Activated T-helper 2 cell treated with anti-CD3 and anti-CD28 coated beads, Interferon-gamma antibody, Interleukin-2, Interleukin-4, amounts not matched to agents 10 μg/mL and 5 μg/mL and 100 μg/mL, durations not matched to agents 14 hours and 24 hours and 36 hours (primary cell): ENCODE measurements at places on chromosomes 2 and 18. TPM values are rescaled to one million over a fixed set of nuclear protein-coding genes. Genes with fewer than 3 reads are reported as not detected.

- no peak within 1 kb of the TSS for H3K27ac ChIP-seq
- peaks cover 42% of the 10 kb centered on the region for H3K27me3 ChIP-seq
- peaks cover 5% of the 10 kb centered on the region for H3K36me3 ChIP-seq
Measured at GRCh38 chr18:28176948-28177827, at the start of gene CDH2. TSS of gene CDH2 (minus strand) at chr18:28177130. CDS start at chr18:28177022, 108 bp downstream.

DNA sequence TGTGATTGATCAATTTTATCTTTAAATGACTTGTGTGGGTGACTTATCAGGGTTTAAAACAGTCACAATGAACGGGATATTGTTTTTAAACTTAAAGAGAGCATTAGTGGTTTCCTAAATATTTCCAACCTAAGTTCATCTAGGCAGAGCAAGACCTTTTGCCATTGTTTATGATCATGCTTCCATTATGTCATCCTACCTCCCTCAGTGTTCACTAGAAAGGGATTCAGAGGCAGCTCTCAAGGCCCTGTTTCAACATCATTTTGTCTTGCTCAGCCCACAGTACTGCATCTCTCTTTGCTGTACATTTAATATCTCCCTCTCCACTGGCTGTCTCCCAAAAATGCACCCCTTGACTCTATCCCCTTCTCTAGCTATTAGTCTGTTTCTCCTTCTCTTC, 21.5 kb upstream of the PELI1 start:
- H3K27me3 ChIP-seq = no peaks in the 10 kb centered on the region
- no peak overlapping the region for H3K4me3 ChIP-seq
- H3K4me1 ChIP-seq = peaks cover 4% of the 10 kb centered on the region
- no peaks in the 10 kb centered on the region for H3K36me3 ChIP-seq

GRCh38 chr2:55155764-55156281, 76.3 kb downstream of the CLHC1 start:
- H3K4me1 ChIP-seq = peaks cover 10% of the 10 kb centered on the region
- no peak overlapping the region for H3K4me3 ChIP-seq
- no peaks in the 10 kb centered on the region for H3K27me3 ChIP-seq
- no peaks in the 10 kb centered on the region for H3K36me3 ChIP-seq

GRCh38 chr18:43776997-43777396, 499.7 kb upstream of the SYT4 start:
- no peak overlapping the region for H3K27ac ChIP-seq
- no peaks in the 10 kb centered on the region for H3K4me1 ChIP-seq
- H3K36me3 ChIP-seq = no peaks in the 10 kb centered on the region
- DNase-seq = no peak
- H3K27me3 ChIP-seq = no peaks in the 10 kb centered on the region
- H3K4me3 ChIP-seq = no peak overlapping the region

DNA sequence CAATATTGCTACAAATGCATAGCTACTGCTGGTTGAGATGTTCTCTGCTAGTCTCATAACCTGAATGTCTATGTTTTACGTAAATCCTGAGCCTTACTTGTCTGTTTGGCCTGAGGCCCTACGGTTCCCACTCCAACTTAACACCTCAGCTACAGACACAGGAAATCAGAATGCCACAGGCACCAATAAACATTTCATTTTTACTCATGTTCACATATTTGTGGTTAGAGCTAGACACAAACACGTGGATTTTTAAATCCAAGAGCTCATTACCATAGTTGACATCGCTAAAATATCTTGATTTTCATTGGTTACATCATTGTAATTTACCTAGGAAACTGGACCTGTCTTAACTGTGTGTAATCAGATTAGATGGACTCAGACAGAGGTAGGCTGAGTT, 263.8 kb upstream of the CDH19 start:
- no peaks in the 10 kb centered on the region for H3K4me1 ChIP-seq
- H3K27me3 ChIP-seq = no peaks in the 10 kb centered on the region
- no peak for DNase-seq
- H3K27ac ChIP-seq = no peak overlapping the region
- no peaks in the 10 kb centered on the region for H3K36me3 ChIP-seq

Gene HRH4
- total RNA-seq = 0.16 and 0.21 TPM in 2 replicates

GRCh38 chr2:96694279-96694678, 45.6 kb downstream of the LMAN2L start:
- DNase-seq = no peak
- no peak overlapping the region for H3K4me3 ChIP-seq
- no peaks in the 10 kb centered on the region for H3K4me1 ChIP-seq
- no peak overlapping the region for H3K27ac ChIP-seq
- no peaks in the 10 kb centered on the region for H3K36me3 ChIP-seq
- no peaks in the 10 kb centered on the region for H3K27me3 ChIP-seq

GRCh38 chr18:79657342-79657996, 22.1 kb upstream of the CTDP1 start:
- no peak overlapping the region for H3K27ac ChIP-seq
- H3K36me3 ChIP-seq = no peaks in the 10 kb centered on the region
- H3K27me3 ChIP-seq = peaks cover 37% of the 10 kb centered on the region
- DNase-seq = no peak
- H3K4me3 ChIP-seq = no peak overlapping the region
- peaks cover 9% of the 10 kb centered on the region for H3K4me1 ChIP-seq

Gene IL36B
- total RNA-seq = not detected in 2 replicates

GRCh38 chr2:42858140-42859005, 66.0 kb upstream of the HAAO start:
- no peaks in the 10 kb centered on the region for H3K36me3 ChIP-seq
- H3K4me3 ChIP-seq = no peak overlapping the region
- H3K4me1 ChIP-seq = peaks cover 2% of the 10 kb centered on the region
- no peak for DNase-seq

DNA sequence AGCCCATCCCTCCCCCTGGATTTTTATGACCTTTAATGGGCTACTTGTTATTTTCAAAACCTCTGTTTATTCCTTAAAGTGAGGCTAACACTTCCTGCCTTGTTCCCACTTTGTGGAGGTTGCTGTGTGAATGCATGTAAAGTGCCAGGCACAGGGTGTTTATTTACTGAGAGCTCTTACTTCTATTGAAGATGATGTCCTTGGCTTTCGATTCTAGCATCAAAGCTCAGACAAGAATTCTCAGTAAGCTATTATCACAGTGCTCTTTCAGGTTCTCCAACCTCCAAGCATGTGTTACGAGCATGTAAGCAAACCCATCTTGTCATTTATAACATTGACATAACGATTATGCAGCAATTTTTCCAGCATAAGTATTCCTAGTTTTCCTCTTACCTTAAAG, 44.2 kb downstream of the DPYSL5 start:
- peaks cover 6% of the 10 kb centered on the region for H3K27me3 ChIP-seq
- no peak overlapping the region for H3K4me3 ChIP-seq
- no peak for DNase-seq
- H3K36me3 ChIP-seq = no peaks in the 10 kb centered on the region
- no peaks in the 10 kb centered on the region for H3K4me1 ChIP-seq

DNA sequence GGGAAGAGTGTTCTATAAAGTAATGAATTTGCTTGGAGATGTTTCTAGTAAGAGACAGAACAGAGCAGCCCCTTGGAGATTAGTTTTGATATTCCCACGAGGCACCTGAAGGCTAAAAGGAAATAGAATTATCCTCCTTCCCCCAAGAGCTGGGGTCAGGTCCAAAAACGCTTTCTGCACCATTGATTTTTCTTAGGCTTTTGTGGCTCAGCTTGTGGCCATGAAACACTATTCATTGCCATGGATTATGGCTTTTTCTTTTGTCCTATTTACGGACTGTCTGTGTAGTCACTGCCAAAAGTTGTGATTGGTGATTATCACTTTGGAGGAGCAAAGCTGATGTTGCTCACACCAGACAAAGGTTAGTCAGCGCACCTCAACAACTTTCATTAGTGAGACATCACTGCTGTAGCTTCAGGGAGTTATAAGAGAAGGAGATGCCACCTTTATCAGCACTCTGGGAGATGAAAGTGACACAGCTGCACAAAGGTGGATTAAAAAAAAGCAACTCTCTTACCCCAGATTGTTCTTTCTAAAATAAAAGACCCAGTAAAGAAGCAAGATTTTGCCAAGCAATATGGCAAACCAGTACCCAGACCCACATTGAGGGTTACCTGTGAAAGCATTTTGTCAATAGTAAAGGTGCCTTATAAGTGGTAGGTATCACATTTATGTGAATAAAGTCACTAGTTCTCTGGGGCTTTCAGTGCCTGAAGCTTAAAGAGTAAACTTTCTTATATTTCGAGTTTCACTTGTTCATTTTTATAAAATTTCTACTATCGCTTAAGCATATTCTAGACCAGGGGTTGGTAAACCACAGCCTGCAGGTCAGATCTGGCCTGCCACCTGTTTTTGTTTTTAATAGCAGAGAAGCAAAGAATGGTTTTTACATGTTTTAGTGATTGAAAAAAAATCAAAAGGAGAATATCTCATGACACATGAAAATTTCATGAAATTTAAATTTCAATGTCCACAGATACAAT, 10.6 kb downstream of the CXCR4 start:
- H3K27ac ChIP-seq = no peak overlapping the region
- no peaks in the 10 kb centered on the region for H3K27me3 ChIP-seq
- no peak for DNase-seq
- peaks cover 3% of the 10 kb centered on the region for H3K36me3 ChIP-seq
- H3K4me1 ChIP-seq = peaks cover 6% of the 10 kb centered on the region

Gene KIAA1328
- 7.4 and 7.9 TPM in 2 replicates for total RNA-seq

- peaks cover 43% of the 10 kb centered on the region for H3K4me1 ChIP-seq
- H3K36me3 ChIP-seq = peaks cover 37% of the 10 kb centered on the region
- H3K4me3 ChIP-seq = no peak overlapping the region
Measured at GRCh38 chr2:40033781-40034180, 254.7 kb upstream of the THUMPD2 start.

Gene KLHL29
- 3.0 and 3.4 TPM in 2 replicates for total RNA-seq

DNA sequence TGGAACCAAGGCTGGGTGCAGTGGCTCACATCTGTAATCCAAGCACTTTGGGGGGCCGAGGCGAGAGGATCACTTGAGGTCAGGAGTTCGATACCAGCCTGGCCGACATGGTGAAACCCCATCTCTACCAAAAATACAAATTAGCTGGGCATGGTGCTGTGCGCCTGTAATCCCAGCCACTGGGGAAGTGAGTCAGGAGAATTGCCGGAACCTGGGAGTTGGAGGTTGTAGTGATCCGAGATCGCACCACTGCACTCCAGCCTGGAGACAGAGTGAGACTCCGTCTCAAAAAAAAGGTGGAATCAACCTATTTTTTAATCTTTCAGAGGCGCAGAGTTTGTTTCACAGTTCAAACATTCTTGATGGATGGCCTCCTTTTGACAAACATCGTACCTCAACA, 24.5 kb upstream of the ATP8B1 start:
- H3K4me1 ChIP-seq = peaks cover 2% of the 10 kb centered on the region
- H3K27me3 ChIP-seq = peaks cover 9% of the 10 kb centered on the region
- H3K36me3 ChIP-seq = no peaks in the 10 kb centered on the region
- H3K27ac ChIP-seq = no peak overlapping the region
- no peak for DNase-seq

DNA sequence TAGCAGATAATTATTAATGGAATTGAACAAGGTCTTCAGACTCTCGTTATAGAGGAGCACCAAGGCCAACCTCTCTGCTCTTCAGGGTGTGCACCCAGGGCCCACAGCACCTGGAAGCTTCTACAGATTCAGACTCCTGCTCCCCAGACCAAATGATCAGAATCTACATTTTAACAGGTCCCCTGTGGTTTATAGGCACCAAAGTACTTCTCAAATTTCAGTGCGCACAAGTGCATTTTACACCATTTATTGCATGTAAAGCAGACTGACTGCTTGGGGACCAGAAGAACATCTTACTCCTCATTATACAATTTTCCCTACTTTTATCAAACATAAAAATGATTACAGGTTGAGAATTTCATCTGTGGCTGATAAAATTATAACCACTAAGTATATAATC, 163.9 kb downstream of the COL4A4 start:
- no peak for DNase-seq
- no peak overlapping the region for H3K27ac ChIP-seq
- no peak overlapping the region for H3K4me3 ChIP-seq
- H3K27me3 ChIP-seq = peaks cover 2% of the 10 kb centered on the region
- peaks cover 25% of the 10 kb centered on the region for H3K36me3 ChIP-seq

- no peaks in the 10 kb centered on the region for H3K27me3 ChIP-seq
- no peak overlapping the region for H3K4me3 ChIP-seq
- H3K36me3 ChIP-seq = no peaks in the 10 kb centered on the region
- no peak overlapping the region for H3K27ac ChIP-seq
Measured at GRCh38 chr2:240956171-240956934, 42.1 kb upstream of the SNED1 start.

DNA sequence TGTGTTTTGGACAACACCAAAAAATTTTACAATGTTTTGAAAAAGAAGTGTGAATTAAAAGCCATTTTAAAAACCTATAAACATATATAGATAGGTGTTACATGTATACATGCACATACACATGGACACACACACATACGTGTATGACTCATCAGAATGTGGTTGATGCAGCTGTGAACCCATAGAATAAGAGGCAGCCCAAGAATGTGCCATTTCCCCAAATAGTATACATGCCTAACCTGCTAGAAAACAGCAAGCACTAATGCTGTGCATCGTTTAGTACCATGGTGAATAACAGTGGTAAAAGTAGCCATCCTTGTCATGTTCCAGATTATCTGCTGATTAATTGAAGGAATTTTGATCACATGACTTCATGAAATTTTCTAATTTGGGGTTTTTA, 149.0 kb downstream of the DSEL start:
- H3K36me3 ChIP-seq = no peaks in the 10 kb centered on the region
- no peak overlapping the region for H3K27ac ChIP-seq
- no peak overlapping the region for H3K4me3 ChIP-seq
- no peaks in the 10 kb centered on the region for H3K4me1 ChIP-seq

Gene MC4R
- not detected in 2 replicates for total RNA-seq

GRCh38 chr2:217371781-217372213, 511.9 kb upstream of the TNP1 start:
- H3K36me3 ChIP-seq = no peaks in the 10 kb centered on the region
- DNase-seq = no peak
- no peaks in the 10 kb centered on the region for H3K27me3 ChIP-seq
- no peaks in the 10 kb centered on the region for H3K4me1 ChIP-seq
- H3K27ac ChIP-seq = no peak overlapping the region

DNA sequence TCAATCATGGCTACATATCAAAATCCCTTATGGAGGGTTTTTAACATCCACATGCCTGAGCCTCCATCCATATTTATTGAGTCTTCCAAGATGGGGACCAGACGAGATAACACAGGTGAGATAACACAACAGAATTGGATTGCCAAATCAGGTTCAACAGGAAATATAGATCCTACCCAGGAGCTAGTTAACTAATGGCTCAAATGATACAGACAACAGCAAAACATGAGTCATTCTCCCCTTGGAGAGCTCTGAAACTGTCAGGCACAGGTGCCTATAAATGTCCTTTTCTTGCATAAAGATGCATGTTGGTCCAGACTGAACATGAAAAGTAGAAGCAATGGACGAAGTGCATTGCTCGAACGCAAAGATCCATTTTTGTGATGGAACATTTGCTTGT, 202.2 kb downstream of the CDH20 start:
- no peak overlapping the region for H3K4me3 ChIP-seq
- no peaks in the 10 kb centered on the region for H3K4me1 ChIP-seq
- no peak overlapping the region for H3K27ac ChIP-seq
- no peaks in the 10 kb centered on the region for H3K36me3 ChIP-seq
- no peak for DNase-seq

Gene SYT4
- total RNA-seq = not detected in 2 replicates
